ENCODE measurements at places on chromosomes 12 and 14.

DNA sequence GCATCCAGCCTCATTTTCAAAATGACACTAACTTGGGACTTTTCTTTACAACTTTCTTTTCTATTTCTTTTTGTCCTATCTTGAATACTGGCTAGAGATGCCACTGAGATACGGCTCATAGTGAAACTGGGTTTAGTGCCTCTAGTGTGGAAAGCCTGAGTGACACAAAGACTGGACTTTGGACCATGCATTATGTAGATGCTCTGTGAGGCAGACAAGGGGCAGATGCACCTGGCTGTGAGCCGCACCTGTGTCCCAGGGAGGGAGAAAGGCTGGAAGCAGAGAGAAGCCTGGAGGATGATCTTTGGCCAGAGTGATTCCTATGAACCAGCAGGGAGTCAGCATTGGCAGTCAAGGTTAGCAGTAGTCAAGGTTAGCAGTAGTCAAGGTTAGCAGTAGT lies 852.3 kb upstream of the TMEM132C start:
- DNase-seq = no peak

DNA sequence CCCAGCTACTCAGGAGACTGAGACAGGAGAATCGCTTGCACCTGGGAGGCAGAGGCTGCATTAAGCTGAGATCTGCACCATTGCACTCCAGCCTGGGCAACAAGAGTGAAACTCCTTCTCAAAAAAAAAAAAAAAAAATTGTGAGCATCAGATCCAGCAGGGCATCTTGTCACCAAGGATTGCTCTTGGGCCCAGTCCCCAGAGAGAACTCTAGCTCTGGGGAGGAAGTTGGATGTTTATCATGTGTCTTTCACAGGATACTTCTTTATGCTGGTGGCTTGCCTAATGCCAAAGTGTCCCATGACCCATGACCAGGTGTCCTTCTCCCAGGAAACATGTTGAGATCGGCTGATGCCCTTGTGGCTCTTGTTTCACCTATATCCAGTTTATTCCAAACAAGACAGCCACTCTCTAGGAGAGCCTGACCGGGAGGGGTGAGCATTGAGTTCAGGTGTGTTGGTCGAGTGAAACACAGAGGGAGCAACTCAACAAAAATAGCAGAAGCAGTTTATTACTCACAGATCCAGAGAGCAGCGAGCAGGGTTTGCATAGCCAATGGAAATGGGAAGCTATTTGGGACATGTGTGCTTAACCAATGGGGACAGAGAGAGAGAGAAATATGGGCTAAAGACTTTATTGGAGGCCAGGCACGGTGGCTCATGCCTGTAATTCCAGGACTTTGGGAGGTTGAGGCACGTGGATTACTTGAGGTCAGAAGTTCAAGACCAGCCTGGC lies 6.6 kb upstream of the TCHP start:
- DNase-seq = no peak

DNA sequence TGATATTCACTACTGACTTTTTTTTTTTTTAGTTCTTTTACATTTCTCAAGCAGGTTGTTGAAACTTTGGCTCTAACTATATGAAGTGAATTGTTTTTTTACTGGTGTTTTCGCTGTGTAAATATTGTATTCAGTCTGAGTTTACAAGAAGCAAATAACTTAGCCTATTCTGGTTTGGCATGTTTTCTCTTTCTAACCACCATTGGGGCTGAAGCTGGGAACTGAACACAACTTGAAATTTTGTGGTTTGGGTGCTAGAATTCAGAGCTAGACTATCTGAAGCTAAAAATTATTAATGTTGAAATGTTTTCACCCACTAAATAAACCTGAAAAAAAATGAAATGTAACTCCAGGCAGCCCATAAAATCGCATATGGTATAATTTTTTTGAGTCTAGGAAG lies 37.2 kb downstream of the RAD51B start:
- DNase-seq = peak; percentile 7

DNA sequence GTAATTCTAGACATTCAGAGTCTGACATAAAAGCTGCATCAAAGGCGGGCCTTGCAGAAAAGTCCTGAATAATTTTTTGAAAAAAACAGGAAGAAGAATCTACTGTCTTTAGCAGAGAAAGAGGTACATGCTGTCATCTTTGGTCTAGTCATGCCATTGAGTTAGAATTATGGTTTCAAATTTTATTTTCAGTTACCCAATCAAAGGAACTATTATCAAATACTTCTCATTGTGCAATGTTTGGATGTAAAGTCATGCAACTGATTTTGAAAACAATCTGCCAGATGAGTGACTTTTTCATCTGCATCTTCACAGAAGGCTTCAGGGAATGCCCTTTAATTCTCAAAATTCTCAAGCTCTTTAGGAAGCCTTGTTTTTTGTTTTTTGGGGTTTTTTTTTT lies 803.5 kb downstream of the FLRT2 start:
- DNase-seq = no peak
